CD4-positive, alpha-beta T cell treated with Interleukin-2 at 100 ng/mL for 4 hours (primary cell): ENCODE measurements at places on chromosomes 4 and X.
A peak's percentile ranks its signal among the peaks of the same experiment; 100 is the strongest.

- DNase-seq = no peak
Observed at GRCh38 chr4:18935659-18936345, 914.2 kb upstream of the LCORL start.

GRCh38 chr4:88893961-88894360 is 163.0 kb downstream of the FAM13A start:
- no peak for DNase-seq

DNA sequence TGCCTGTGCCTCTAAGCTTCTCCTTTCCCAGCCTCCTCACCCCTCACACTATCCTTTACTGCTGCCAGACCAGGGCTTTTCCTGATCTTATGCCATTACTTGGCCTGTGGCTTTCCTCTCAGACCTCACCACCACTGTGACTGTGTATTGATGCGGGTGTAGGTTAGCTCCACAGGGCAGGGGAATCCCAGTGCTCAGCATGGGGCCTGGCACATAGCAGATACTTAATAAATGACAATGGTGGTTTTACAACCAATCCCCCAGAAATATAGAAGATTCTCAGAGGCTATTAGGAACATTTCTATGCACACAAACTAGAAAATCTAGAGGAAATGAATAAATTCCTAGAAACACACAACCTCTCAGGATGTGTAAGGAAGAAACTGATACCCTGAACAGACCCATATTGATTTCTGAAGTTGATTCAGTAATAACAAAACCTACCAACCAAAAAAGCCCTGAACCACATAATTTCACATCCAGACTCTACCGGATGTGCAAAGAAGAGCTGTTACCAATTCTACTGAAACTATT is 129.6 kb upstream of the QRFPR start:
- no peak for DNase-seq

GRCh38 chrX:95995583-95995982 is 689.1 kb upstream of the DIAPH2 start:
- no peak for DNase-seq

DNA sequence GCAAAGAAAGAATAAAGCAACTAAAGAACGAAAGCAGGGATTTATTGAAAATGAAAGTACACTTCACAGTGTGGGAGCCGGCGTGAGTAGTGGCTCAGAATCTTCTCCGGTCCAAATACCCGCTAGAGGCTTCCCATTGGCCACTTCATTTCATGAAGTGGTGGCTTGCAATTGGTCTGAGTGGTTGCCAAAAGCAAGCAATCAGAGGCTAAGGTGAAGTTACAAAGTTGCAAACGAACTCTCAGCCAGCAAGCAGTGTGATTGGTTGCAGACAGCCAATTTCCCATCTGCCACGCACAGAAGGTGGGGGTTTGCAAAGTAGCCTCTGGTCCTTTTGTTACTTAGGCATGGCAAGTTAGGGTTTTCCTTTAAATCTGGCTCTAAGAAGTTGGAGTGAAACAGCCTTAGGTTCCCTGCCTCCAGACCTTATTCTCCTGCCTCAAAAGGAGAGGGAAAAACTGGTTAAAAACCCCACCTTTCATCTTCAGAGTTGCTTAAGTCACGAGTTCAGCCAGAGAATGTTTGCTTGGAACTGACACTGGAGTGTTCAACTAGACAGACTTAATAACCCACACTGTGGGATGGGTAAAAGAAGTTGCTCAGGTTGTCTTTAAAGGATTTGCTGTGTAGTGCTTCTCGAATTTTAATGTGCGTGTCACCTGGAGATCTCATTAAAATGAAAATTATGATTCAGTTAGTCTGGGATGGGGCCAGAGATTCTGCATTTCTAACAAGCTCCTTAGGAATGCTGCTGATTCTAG is 6.9 kb upstream of the CLOCK start:
- peak; percentile 45 for DNase-seq

- DNase-seq = no peak
Observed at GRCh38 chr4:5524446-5525299, 183.7 kb downstream of the EVC2 start.

GRCh38 chrX:96372313-96373046 is 312.2 kb upstream of the DIAPH2 start:
- DNase-seq = no peak

DNA sequence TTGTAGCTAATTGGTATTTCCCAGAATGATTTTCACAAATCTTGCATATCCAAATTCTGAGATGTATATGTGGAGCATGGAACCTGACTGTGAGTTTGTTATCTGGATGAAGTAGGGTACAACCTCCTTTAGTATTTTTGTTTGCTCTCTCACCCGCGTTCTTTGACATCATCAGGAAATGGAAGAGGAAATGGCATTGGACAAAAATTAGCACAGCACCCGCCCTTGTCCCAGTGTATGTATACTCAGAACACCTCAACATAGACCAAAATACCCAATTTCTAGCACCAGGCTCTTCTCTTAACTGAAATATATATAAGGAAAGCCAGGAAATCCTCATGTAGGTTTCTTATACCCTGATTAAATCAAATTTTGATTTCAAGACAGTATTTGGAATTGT is 6.9 kb upstream of the PGRMC2 start:
- no peak for DNase-seq

- no peak for DNase-seq
Observed at GRCh38 chr4:53605783-53606182, 14.5 kb upstream of the LNX1 start.

DNA sequence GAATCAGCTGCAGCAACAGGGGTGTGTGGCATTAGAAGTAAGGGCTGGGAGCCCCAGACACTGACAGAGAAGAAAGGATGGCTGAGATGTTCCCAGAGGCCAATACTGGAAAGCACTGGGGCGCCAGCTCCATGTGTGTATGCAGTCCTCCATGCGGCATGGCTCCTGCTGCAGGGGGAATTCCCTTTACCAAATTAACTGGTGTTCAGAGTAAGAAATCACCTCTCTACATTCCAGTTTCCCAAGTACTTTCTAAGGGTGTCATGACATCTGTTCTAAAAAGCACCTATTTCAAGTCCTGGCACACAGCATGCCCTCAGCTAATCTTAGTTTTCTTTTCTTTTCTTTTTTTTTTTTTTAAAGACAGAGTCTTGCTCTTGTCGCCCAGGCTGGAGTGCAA is 98.0 kb downstream of the MAML3 start:
- no peak for DNase-seq

DNA sequence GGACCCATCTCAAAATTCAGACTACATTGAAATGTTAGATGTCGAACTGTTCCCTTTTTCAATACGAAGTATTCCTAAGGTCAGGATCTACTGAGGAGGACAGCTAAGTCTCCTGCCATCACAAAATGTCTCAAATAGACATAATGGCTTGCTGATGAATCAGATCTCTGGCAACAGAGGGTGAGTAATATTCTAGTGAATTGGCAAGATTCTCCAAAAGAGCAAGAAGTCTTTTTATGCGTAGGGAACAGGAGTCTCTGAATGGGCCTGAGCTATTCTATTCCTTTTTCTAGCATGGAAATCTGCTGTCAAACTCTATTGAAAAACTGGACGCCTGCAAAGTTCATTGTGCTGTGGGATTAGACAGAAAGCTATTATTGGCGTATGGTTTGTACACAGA is 145.4 kb downstream of the FNIP2 start:
- DNase-seq = no peak

GRCh38 chr4:90715242-90715641 is 588.0 kb downstream of the CCSER1 start:
- DNase-seq = no peak

DNA sequence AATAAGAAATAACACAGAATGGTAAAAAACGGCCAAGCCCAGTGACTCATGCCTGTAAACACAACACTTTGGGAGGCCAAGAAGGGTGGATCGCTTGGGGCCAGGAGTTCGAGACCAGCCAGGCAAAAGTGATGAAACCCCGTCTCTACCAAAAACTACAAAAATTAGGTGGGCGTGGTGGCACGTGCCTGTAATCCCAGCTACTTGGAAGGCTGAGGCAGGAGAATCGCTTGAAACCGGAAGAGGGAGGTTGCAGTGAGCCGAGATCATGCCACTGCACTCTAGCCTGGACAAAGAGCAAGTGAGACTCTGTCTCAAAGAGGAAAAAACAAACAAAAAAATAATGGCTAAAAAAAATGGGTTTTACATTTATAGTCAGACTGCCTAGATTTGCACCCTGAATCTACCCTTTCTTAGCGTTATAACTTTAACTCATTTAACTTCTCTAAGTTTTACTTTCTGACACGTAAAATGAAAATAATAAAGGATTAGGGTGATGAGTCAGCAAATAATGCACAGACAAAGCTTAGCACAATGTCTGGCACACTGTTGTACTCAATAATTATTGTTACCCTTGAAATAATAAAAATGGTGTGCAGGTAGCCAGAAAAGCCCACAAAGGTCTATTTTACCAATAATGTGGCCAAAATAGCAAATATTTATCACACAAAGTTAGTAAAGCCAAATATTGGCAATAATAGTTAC is 55.0 kb downstream of the ATP11C start:
- DNase-seq = no peak

DNA sequence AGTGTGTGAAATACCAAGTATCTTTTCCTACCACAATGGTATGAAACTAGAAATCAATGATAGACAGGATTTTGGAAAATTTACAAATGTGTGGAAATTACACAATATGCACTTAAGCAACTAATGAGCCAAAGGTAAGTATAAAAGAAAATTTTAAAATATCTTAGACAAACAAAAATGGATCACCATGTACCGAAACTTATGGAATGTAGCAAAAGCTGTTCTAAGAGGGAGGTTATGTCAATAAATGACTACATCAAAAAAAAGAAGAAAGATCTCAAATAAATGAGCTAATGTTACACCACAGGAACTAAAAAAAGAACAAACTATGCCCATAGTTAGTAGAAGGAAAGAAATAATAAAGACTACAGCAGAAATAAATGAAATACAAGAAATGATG is 1084.1 kb downstream of the TECRL start:
- DNase-seq = no peak

GRCh38 chr4:68683034-68683433 is 12.6 kb upstream of the UGT2B15 start:
- DNase-seq = no peak

DNA sequence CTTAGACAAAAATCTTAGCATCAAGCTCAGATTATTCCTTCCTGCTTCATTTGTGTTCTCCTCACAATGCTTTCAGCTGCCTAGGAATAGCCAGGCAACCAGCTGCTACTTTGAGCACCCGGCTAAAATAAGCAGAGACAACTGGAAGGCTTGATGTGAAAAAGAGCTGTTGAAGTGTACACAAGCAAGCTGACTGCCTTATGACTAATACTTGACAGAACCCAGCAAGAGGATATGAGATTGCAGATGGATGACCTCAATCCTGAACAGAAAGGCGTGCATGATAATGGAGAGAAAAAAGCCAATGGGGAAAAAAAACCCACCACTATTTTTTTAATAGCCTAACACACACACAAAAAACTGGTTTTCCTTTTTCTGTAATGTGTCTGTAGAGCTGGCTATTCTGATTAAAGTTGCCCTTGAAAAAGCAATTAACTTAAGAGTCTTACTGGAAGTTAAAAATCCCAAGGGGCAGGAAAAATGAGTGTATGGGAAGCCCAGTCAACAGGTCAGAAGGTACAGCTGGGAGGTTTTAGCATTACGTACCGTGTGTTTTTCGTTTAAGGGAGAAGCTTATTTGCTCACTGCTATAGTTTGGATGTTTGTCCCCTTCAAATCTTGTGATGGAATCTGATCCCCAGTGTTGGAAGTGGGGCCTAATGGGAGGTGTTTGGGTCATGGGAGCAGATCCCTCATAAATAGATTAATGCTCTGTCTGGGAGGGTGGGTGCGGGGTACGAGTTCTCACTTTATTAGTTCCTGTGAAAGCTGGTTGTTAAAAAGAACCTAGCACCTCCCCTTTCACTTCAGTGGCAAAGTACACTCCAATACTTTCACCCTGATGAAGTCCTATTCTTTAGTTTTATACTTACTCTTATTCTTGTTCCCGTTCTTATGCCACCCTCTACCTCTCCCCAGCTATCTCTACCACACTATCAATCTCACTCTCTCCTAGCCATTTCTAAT is 37.1 kb upstream of the HERC6 start:
- no peak for DNase-seq

- no peak for DNase-seq
Observed at GRCh38 chr4:79584902-79585301, 176.9 kb upstream of the GK2 start.

- DNase-seq = no peak
Observed at GRCh38 chrX:51463322-51463721, 33.1 kb downstream of the NUDT11 start.

GRCh38 chr4:156109943-156110900 is 156.6 kb upstream of the CTSO start:
- DNase-seq = no peak

- no peak for DNase-seq
Observed at GRCh38 chrX:88284844-88285243, 462.2 kb upstream of the CPXCR1 start.

GRCh38 chrX:19840899-19841648 is 46.3 kb downstream of the SH3KBP1 start:
- peak; percentile 62 for DNase-seq

GRCh38 chr4:182179105-182179504 is 64.1 kb upstream of the TENM3 start:
- DNase-seq = no peak

DNA sequence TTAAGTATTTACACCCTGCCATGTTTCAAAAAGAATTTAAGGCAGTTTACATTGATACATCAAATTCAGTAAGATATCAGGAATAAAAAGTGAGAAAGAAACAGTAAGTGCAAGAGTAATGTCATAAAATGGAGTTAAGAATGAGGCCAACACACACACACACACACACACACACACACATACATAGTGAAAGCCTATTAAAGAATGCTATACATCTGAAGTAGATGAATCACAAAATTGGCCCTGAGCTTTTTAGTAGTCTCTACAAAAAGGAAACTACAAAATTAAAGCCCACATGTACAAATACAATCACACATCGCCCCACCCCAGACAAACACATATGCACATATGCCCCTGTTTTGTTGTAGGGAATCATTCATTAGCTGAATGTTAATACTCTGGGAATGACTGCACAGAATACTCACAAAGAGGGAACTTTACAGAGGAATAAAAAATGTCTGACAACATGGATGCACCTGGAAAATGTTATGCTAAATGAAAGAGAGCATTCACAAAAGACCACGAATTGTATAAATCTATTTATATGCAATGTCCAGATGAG is 428.8 kb downstream of the IL15 start:
- DNase-seq = no peak
